Activated T-helper 2 cell treated with anti-CD3 and anti-CD28 coated beads, Interferon-gamma antibody, Interleukin-2, Interleukin-4, amounts not matched to agents 10 μg/mL and 5 μg/mL and 100 μg/mL, durations not matched to agents 14 hours and 24 hours and 36 hours (primary cell): ENCODE measurements at places on chromosomes 12 and 14. TPM values are rescaled to one million over a fixed set of nuclear protein-coding genes. Genes with fewer than 3 reads are reported as not detected.

DNA sequence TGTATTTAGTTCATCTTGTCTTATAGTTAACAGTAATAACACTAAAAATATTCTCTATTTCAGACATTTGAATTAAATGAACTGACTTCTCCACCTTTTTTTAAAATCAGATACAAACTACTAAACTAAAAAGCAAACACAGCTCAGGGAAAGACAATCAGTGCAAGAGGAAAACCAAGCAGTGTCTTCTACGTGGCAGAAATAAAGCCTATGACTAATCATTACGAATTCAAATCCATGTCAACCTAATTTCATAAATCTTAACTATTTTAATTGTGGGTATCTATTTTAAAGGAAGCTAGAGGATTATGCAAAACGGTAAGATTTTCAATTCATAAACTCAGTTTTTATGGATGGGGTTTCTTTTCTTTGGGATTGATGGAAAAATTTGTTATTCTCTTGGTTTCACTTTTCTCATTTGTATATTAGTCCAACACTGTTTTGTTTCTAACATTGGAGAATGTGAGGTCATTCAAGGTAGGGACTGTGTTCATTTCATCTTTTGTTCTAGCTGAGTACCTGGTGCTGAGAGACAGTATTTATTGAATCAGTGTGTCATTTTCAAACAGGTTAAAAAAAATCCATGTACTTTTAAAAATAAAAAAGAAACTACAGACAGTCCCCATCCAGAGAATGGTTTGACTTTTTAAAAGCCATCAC, 12.8 kb upstream of the PALS1 start:
- DNase-seq, result no peak

- DNase-seq, result no peak
These were observed 425.9 kb upstream of the TBX3 start for GRCh38 chr12:115109863-115110262.

- DNase-seq, result no peak
These were observed 115.4 kb downstream of the EXOC5 start for GRCh38 chr14:57153286-57153685.

DNA sequence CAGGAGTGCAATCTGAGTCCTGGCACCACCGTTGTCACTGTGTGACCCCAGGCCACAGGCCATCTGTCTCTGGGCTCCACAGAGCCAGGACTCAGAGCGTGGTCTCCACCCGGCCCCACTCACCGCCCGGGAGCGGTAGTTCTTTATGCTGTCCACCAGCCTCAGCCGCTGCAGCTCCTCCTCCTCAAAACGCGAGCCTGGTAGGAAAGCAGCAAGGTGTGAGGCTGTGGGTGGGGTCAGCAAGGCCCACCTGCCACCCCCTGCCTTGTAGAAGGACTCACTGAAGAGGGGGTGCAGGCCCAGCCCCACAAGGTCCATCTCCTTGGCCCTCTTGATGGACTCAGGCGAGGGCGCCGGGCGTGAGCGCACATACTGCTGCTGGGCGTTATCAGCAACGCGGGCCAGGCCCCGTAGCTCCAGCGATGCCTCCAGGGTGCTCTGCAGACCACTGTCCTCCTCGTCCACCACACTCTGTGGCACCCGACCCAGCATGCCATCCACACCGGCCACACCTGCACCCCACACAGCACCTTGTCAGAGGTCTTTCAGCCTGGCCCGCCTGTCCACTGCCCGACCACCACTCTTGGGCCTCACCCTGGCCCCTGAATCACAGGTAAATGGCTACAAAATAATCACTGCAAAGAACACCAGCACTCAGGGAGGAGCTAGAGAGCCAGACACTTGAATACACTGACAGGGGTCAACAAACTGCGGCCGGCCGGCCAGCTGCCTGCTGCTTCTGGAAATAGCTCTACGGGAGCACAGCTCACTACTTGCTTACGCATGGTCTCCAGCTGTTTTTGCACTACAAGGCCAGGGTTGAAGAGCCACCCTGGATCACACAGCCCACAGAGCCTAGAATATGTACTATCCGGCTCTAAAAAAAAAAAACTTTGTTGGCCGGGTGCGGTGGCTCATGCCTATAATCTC, 16.3 kb downstream of the CFAP73 start:
- no peak for DNase-seq

DNA sequence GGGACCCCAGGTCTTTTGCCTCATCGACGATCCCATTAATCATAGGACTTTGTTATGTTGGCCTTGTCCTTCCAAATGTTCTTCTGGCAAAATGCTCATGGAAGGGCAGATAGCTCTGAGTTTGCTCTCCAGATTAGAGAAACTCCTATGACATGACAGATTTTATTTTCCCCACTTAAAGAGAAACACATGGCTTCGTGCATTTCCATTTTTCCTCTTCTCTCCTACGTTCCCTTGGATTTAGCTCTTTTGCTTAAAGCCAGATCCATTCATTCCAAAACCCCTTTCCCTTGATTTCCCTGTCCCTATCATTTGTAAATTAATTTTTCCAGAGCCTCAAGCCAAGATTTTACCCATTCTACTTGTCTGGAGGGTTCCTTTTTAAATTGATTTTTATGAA, 2.9 kb downstream of the PRIMA1 start:
- no peak for DNase-seq

GPR68 gene
- total RNA-seq, result 5.7 and 6.0 TPM in 2 replicates

UNC119B gene
- 25.1 and 27.0 TPM in 2 replicates for total RNA-seq

CD163L1 gene
- total RNA-seq, result not detected in 2 replicates

AKAP5 gene
- total RNA-seq, result 2.3 and 2.5 TPM in 2 replicates

ALG10 gene
- 18.7 and 20.4 TPM in 2 replicates for total RNA-seq

DNAH10 gene
- total RNA-seq, result 0.25 and 0.41 TPM in 2 replicates

MEG3 gene
- not detected in 2 replicates for total RNA-seq
